Stimulated activated CD4-positive, alpha-beta T cell treated with anti-CD3 and anti-CD28 coated beads, Interleukin-12 subunit alpha, Interleukin-12 subunit beta, amount 100 ng/mL, for 48 hours (primary cell): ENCODE measurements at places on chromosomes 7 and 10.

- DNase-seq = no peak
These were observed 23.3 kb downstream of the GALNT17 start for GRCh38 chr7:71155236-71155635.

DNA sequence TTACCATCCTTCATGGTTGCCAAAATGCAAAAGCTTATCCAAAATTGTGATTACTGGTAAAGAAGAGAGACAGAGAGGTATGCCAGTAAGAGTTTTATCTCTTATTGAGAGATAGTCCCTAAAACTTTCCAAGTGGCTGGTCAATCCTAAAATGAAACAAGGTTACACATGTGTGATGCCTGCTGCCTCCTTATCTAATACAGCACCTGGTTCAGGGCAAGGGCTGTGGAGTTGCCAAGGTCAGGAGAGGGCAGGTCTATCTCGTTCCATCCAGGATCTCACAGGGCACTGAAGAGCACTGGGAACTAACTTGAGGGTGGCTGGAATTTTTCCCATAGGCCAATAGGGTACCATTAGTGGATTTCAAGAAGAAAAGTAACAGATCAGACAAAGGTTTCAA lies 18.3 kb downstream of the VOPP1 start:
- no peak for DNase-seq

DNA sequence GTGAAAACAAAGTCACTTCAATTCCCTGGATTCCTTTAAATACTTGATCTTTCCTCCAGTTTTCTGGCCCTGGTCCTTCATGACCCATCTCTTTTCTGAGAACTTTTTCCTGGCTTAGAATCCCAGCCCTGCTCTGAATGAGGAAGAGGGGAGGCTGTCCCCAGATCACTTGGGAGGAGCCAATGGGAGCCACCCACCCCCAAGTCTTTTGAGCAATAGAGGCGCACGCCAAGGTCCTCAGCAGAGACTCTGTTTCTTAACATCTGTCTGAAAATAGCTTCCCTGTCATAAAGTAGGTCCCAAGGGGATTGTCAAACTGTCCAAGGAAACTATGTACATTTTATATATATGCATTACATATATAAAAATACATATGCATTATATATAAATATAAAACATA lies 126.8 kb downstream of the ADRA2A start:
- DNase-seq = no peak

GRCh38 chr10:122331615-122332446 lies 42.7 kb upstream of the PLEKHA1 start:
- DNase-seq = no peak

GRCh38 chr7:50645186-50645585 lies 80.0 kb upstream of the DDC start:
- DNase-seq = no peak

DNA sequence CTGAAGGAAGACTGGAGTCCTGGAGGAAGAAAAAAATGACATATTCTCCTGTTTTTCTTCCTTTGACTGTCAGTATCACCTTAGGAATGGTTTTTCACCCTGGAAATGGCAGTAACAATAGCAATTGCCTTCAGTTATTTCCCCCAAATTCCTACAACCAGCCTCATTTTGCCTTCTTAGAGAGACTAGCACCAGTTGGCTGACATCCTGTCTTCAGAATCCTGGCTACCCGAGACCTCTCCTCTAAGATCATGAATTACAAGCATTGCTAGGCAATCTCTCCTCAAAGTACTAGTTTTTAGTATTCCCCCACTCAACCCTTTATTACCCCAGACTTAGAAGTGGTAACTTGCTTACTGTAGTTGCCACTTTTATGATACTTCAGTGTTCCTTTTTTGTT lies 53.4 kb downstream of the TAS2R16 start:
- DNase-seq = no peak
